ENCODE measurements at places on chromosomes 4 and X.

DNA sequence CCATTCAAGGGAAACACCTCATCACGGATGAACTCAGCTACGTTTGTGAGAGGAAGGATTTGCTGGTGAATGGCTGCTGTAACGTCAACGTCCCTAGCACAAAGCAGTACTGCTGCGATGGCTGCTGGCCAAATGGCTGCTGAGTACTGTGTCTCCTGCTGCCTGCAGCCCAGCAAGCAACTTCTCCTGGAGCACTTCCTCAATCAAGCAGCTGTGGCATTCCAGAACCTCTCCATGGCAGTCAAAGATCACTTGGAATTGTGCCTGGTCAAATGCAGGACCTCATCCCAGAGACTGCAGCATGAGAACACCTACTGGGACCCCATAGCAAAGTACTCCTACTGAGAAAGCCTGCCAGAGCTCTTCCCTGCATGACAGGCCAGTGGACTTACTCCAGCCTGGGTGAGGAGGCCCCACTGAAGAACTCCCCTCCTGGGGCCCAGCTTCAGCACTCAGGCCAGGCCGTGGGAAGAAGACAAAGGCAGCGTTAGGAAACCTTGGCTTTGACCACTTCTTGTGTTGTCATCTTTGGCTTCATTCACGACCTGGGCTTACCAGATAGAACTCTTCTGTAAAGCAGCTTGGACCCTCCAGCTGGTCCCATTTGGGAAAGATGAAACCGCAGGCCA is 244.3 kb downstream of the RBMX2 start:
- DNase-seq, result no peak

DNA sequence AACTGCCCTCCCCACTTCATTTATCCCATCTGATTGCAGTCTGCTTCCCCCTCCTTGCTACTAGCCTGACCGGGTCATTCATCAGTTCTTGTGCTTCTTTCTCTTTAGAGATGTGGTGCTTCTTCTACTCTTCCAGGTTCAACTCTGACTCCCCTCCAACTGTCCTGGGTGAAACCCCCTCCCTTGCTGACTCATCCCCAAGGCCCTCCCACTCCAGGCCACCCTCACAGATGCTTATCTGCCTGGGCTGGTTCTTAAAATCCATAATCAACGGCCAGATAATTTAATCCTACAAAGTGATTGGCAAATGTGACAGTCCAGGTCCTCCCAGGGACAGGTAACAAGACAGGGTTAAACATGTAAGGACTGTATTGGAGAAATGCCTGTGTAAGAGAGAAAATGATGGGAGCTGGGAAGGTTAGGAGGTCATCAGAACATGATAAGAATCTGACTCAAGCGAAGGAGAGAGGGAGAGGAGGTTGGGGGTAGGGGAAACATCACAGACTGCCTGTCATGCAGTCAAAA is 182.8 kb upstream of the C1QTNF7 start:
- DNase-seq, result no peak

DNA sequence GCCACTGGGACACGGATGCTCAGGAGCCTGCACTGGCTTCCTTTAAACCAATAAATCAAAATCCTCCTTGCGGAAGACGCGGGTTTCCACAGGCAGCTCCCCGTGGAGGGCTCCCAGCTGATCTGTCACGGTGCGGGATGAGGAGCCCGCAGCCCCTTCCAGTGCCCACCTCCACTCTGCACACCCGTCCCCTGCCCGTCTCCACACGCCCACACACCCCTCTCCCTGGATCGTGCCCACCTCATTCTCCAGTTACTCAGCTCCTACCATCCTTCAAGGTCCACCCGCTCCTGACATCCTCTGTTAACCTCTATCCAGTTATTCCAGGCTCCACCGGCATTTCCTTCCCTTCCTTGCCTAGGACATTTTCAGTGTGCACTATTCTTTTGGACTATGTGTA is 895.9 kb downstream of the TRIML1 start:
- no peak for DNase-seq

DNA sequence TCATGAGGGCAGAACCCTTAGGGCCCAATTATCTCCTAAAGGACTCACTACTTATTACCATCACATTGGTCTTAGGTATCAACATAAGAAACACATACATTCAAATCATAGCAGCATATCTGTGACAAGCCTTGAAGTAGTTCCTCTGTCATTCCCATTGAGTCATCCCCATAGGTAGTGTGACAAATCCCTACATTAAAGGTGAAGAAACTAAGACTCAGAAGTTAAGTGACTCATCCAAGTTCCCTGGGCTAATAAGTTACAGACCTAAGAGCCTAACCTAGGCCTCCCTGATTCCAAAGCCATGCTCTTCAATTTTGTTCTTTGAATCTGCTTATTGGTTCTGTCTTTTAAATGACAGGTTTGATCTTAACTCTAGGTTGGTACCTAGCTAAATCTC is 58.2 kb downstream of the CD38 start:
- DNase-seq, result no peak

- no peak for DNase-seq
Measured at GRCh38 chr4:186757696-186758355, 34.2 kb upstream of the FAT1 start.

- DNase-seq, result no peak
Measured at GRCh38 chr4:2781911-2782310, 11.0 kb upstream of the SH3BP2 start.

DNA sequence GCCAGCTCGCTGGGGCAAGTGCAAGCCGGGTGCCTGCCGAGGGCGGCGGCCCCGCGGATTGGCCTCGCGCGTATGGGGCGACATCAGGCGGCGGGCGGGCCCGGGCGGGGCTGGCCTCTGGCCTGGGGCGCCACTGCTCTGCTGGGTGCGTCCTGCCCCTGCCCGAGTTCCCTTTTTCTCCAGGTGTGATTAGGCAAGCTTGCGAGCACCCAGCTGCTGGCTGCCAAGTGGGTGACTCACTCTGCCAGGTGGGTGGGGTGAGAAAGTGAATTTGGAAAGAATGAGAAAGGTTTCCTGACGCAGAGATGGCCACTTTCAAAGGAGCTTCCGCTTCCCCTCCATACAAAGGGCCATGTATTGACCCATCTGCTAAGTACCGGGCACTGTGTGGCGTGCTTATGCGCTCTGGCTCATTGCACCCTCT is 32.5 kb downstream of the FGFBP1 start:
- no peak for DNase-seq

- peak; percentile 6 for DNase-seq
Measured at GRCh38 chr4:122309988-122310626, 68.7 kb upstream of the ADAD1 start.

- DNase-seq, result no peak
Measured at GRCh38 chr4:119653990-119654389, 25.4 kb upstream of the PDE5A start.

DNA sequence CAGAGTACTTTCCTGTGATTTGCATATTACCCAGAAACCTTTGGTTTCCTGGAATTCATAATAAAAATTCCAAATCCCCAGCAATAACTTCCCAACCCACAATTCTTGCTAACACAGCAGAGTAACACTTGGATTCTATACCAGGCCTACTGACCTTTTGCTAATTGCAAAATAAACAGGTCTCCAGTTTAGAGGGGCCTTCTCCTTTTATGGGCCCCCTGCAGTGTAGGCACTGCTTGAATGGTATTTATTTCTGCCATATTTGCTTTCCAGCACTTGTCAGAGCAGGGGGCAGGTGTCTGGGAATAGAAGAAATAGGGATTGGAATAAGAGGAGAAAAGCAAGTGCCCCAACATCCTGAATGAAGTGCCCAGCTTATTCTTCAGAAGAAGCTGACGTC is 25.3 kb upstream of the GPC3 start:
- no peak for DNase-seq

- DNase-seq, result no peak
Measured at GRCh38 chrX:21932292-21933002, 8.1 kb upstream of the SMS start.

DNA sequence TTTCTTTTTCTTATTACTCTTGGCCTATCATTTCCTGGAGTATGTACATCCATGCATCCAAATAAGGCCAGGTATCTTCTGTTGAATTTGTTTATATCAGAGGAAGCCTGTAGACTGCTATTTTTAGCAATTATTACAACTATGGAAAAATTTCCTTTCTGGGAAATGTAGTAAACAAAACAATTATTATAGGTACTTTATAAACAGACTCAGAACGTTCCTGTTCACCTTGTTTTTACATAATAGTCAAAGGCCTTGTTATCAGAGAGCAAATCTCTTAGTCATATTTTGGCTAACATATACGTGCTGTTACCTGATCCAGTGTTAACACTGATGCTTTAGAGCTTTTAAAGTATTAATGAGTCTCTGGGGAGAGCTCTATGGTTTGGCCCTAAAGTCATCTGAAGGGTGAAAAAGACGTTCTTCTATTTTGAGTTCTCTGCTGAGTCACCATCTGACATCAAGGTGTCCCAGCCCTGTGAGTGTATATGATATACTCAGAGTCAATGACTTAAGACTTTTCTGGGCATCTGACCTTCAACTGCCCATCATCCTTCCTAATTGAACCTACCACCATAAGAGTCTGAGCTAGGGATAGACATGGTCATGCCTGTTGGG is 7.3 kb downstream of the SPARCL1 start:
- no peak for DNase-seq

GRCh38 chr4:147117431-147117830 is 171.8 kb upstream of the TTC29 start:
- no peak for DNase-seq

- no peak for DNase-seq
Measured at GRCh38 chr4:89751416-89751815, 85.5 kb downstream of the SNCA start.

DNA sequence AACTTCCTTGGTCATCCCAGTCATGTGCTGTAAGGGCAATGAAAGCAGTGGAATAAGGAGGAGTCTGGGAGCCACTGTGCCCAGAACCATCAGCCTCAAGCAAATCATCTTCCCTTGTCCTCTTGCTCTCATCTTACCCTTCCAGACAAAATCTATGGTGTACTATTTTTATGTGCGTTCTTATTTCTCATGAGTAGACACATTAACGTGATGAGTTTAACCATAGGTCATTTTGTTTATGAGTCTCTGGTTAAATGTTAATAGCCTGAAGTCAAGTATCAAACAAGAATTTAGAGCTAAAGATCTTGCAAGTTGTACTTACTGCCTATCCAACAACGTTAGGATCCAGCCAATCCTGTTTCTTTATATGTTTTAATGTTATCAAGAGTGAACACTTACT is 495.3 kb downstream of the SPRY1 start:
- no peak for DNase-seq

DNA sequence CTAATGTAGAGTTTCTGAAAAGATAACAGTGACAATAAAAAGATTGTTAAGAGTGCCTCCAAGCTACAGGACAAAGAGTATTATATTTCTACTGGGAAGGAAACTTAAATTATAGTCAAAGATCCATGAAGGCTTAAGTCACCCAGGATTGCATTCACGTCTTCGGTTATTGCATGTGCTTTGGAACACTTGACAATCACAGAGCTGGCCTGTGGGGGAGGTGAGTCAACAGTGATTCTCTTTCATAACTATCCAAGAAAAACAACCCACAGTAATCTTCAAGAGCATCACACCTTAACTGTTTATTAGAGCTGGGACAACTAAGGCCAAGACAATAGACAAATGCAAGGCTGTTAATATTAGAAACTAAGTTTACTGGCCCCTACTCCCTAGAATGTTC is 40.3 kb downstream of the PDGFC start:
- no peak for DNase-seq

GRCh38 chr4:106486533-106486932 is 118.0 kb upstream of the GIMD1 start:
- DNase-seq, result no peak

DNA sequence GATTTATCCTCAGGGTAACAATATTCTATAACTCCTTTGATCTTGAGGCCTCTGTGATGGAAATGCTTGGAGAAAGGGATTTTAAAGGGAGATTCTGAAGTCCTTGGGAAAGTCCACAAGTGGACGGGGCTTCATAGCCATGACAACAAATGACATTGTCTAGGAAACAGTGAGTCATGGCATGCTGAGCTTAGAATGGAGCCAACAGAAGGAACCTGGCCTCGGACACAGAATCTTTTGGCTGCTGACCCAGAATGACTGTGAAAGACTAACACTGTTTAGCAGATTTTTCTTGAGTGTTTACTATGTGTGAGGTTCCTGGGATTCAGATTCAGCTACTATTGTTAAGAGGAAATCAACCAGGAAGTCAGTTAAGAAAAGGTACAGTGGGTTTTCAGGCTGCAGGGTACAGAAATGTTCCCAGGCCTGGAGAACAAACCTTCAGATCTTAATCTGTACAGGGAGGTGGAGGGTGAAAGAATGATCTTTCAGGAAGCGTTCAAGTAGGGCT is 18.1 kb upstream of the CXCL2 start:
- no peak for DNase-seq

GRCh38 chr4:42594888-42595287 is 62.0 kb downstream of the ATP8A1 start:
- no peak for DNase-seq

- no peak for DNase-seq
Measured at GRCh38 chr4:2472187-2472586, 3.3 kb downstream of the RNF4 start.

GRCh38 chrX:76921176-76921575 is 493.7 kb downstream of the MAGEE1 start:
- DNase-seq, result no peak

DNA sequence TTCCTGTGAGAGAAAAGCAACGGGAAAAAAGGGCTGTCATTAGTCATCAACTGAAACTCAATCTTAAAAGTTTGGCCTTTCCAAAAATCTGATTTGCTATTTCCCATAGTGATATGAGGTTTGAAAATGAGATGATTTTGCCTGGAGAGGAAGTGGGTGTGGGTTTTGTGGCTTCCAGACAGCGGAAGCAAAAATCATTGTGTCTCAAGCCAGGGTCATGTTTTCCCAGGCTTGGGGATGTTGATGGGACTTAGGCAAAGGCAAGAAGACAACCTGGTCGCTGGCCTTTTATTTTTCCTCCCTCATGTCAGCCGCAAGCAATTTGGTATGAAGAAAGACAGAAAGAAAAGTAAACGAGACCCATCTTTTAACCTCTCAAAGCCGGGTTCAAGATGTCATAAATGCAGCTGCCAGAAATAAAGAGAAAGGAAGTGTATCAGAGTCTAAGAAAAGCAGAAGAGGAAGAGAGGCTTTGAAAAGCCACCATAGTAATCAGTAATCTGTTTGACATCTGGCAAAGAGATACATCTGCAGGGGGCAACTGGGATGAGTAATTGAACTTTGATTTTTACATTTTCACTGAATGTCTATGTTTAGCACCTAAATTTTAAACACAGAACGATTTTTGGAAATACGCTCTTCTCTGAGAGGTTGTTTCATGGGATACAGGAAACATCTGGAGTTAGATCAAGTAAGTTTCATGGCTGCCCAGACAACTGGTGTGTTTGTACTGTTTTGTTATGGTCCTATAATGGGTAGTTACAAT is 521.6 kb upstream of the SLIT2 start:
- DNase-seq, result no peak

DNA sequence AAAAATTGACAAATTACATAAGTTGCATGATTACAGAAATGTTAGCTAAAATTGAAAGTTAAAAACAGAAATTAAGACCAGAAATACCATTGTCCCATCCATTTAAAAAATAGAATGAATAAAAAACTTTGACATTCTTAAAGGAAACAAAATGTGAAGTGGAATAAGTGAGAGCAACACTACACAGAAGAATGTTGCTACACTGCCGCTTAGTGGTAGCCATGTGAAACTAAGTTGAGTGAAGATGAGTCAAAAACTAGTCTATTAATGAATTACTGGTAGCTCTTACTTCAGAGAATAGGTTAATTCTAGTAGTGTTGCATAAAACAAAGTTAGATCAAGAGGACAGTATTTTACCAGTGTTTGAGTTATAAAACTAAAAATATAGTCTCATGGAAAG is 571.0 kb upstream of the KLHL4 start:
- DNase-seq, result no peak

- no peak for DNase-seq
Measured at GRCh38 chrX:15221321-15221720, 48.6 kb downstream of the ASB9 start.

- DNase-seq, result no peak
Measured at GRCh38 chr4:166169111-166169510, 296.1 kb downstream of the TLL1 start.

Measured in stimulated activated naive CD4-positive, alpha-beta T cell (primary cell).